Pulmonary artery endothelial cell (primary cell): ENCODE measurements at places on chromosomes 3 and 15.

DNA sequence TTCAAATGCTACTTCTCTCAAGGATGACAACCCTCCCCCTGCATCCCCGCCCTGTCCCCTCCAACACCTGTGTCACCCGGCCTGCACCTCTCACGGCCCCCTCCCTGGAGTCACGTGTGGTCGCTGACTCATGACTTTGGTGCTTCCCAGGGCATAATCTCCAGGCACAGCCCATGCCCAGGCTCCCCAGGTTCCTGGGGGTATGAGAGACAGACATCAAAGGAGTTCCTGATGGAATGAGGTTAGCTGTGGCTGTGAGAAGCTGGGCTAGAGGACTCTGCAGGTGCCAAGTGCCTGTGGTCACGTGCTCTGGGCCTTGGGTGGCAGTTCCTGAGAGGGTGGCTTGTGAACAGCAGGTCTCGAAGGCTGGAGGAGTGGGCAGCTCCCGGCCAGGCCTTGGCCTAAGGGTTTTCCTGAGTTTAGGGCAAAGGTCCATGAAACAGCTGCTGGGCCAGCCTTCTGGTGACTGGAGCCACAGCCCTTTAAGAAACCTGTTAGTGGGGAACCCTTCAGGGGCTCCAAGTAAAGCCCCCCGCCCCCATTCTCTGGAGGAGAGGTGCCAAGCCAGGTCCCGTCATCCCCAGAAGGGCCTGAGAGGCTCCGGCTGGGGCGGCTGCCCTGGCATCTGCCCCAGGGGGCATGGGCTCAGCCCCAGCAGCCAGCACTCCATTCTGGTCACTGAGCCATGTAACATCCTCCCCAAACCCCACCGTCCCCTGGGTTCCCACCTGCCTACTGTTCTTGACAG, 230.0 kb downstream of the XXYLT1 start:
- DNase-seq, result no peak

- DNase-seq, result no peak
Measured at GRCh38 chr3:4595710-4596113, 102.6 kb downstream of the ITPR1 start.

GRCh38 chr3:88031642-88032077, 27.1 kb downstream of the CGGBP1 start:
- peak; percentile 10 for DNase-seq

DNA sequence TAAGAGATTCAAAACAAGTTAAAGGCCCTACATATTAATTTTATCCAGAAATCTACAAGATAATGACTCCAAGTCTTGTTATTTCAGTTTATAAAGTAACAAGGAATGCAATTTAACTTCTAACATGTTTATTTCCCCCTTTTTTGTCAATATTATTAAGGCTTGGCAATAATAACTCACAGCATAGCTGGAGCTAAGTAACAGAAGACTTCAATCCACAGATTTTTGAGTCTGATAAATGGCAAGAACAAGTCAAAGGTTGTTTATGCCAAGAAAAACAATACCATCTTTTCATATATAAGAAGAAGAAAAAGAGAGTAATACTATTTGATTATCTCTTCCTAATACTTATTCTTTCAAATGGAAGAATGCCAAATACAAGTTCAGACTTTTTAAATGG, 631.0 kb upstream of the CCDC54 start:
- DNase-seq, result no peak

DNA sequence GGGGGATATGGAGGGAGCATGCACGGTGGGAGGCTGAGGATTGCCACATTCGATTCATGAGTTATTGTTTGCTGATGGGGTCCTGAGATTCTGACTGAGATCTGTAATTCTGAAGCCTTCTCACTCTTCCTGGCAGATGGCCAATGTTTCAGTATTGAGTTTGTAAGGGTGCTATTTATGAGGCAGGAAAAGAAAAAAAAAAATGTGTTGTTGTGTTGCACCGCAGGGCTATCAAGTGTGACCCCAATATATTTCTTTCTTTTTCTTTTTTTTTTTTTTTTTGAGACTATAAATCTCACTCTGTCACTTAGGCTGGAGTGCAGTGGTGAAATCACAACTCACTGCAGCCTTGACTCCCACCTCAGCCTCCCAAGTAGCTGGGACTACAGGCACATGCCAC, 3.2 kb upstream of the SENP2 start:
- DNase-seq, result no peak

GRCh38 chr3:9021271-9022009, 58.2 kb upstream of the RAD18 start:
- DNase-seq, result no peak

GRCh38 chr15:101203029-101203573, 48.7 kb downstream of the CHSY1 start:
- DNase-seq, result no peak

- peak; percentile 47 for DNase-seq
Measured at GRCh38 chr15:43826508-43827341, at the start of gene WDR76. Gene WDR76, plus strand, starts transcription at chr15:43827002. Its CDS starts 31 bp downstream, at chr15:43827033.

DNA sequence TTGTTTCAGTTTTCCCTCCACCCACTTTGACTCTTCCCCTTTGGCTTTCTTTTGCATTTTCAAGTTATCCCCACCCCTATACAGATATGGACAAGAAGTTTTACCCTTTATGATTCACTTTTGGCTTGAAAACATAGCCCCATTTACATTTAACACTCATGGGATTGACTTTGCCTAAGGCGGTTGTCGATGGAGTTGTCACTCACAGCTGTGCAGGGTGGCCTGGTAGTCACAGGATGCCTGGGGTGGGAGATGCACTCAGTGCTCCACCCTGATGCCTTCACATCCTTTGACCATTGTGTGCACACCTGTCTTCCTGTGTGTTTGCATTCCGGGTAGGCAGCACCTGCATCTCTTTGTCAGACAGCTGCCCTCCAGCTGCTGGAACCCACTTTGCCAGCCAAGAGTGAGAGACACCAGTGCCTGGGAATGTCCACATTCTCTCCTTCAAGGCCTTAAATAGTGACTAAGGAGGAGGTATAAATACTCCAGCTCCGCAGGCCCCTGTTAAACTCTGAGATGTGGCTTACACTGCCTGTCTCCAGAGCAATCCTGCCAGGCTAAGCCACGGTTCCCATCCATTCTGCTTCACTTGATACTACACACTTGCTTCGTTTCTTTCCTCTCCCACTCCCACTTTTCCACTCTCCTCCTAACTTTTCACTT, 191.5 kb upstream of the SLC24A5 start:
- DNase-seq, result no peak

GRCh38 chr3:59425942-59426341, 376.1 kb upstream of the CFAP20DC start:
- no peak for DNase-seq

DNA sequence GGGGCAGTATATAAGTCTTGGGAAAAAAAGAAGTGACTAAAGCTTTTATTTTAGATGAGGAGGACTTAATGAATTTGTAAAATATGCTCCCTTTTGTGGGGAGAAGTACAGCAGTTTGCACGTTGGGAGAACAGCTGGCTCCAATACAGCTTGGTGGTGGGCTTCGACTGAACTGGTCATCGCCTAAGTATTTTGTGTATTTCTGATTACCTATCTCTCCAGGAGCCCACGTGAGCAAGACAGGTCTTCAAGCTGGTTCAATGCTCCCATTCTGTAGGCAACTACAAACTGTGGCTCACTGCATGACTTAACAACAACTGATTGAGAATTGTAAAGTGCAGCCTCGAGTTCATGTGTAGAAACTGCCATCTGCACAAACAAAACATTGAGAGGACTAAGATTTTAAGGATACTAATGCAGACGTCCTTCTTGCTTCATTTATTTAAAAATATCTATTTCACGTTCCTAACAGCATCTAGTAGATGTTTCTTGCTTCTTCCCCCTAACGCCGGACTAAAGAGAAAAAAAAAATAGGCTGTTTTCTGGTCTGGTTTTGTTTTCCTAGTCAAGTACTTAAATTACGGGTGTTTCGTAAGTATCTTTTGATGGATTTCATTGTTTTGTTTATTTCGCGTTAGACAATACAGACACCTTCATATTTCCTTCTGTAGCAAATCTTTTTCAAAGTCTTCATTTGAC, 1.4 kb upstream of the GREM1 start:
- no peak for DNase-seq

DNA sequence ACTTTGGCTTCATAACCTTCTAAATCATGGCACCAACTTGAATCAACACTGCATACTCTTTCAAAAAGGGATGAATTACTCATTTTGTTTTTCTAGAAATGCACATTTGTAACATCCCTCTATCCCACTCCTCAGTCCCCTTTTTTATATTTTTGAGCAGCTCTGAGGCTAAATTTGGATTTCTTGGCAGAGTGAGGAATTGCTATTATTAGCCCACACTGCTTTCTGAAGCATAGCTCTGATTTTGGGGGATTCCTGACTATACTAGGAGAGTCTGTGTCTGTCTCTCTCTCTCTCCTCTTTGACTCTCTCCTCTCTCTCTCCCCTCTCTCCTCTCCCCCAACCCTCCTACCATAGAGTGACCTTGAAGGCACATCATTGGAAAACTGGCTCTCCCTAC, 76.6 kb downstream of the RBPMS2 start:
- DNase-seq, result no peak

GRCh38 chr15:93649691-93650235, 560.8 kb upstream of the RGMA start:
- no peak for DNase-seq

GRCh38 chr3:159252772-159253384, 451.0 kb downstream of the MFSD1 start:
- peak; percentile 39 for DNase-seq

DNA sequence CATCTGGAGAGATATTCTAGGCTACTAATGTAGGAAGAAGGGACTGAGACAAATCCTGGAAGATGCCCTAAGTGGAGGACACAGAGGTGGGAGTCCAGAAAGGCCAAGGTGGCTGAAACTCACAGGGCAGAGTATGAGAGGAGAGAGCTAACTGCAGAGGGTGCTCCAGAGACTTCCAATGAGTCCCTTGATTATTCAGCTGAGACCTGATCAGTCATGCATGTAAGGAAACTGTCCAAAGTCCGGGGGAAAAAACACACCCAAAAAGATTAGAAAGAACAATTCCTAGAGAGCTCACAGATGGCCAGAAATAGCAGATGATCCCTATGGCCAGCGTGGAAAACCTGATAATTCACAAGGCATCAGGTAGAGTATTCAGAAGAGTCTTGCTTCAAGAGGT, 18.7 kb upstream of the FOXP1 start:
- DNase-seq, result no peak

- DNase-seq, result no peak
Measured at GRCh38 chr15:77342807-77343206, 77.1 kb downstream of the PEAK1 start.

- no peak for DNase-seq
Measured at GRCh38 chr3:168807448-168807847, 711.7 kb upstream of the GOLIM4 start.

DNA sequence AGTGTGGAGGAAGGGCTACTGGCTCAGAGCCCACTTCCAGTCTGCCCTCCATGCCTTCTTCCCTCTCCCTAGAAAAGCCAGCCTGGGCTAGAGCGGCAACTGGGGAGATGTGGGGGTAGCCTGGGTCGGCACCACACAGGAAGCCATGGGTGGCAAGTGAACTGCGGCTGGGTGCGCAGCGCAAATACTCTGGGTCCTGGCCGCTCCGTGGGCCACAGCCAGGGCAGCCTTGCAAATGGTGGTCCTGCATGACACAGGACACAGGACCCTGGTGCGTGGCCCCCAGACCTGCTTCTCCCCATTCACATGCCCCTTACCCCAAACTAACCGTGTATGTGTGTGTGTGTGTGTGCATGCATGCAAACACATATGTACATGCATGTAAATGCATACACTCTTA, 25.7 kb downstream of the PRKCD start:
- no peak for DNase-seq

GRCh38 chr3:12662593-12663400, 1.1 kb downstream of the RAF1 start:
- DNase-seq, result no peak

DNA sequence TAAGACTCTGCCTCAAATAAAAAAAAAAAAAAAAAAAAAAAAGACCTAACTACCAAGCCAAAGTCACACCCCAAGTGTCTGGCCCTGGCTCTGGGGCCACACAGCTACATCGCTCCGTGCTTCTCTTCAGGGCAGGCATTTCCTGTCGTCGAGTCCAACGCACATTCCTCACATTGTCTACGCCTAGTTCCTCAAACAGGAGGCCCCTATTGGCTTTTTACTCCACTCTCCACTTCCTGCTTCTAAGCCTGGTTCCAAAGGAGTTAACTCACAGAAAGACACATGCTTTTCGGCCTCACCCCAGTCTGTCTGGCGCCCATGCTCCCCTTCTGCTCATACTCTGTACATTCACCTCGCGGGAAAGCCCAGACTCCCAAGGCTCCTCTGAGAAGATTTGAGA, 28.8 kb downstream of the KNG1 start:
- DNase-seq, result peak; percentile 60

DNA sequence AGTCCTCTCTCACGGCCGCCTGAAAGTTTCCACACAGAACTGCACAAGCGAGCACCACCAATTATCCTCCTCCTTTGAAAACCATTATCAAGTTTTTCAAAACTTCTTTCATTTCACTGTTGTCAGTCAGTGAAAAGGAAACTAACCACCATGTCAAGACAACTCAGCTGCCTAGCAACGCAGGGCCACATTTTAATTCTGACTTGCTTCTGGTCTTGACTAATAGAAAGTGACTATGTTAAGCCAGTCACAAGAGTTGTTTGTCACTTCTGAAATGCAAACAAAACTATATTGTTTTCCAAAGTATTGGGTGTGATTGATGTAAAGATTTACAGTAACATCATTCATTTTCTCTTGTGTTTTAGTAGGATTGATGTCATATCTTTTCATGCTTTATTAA, 612.8 kb upstream of the AGTR1 start:
- DNase-seq, result no peak

GRCh38 chr15:37574985-37575384, 359.5 kb upstream of the TMCO5A start:
- DNase-seq, result no peak

GRCh38 chr15:47720555-47720954, 3.2 kb downstream of the SEMA6D start:
- DNase-seq, result no peak

GRCh38 chr3:180926526-180926925, 14.1 kb downstream of the FXR1 start:
- no peak for DNase-seq

GRCh38 chr3:130732501-130732900, 14.1 kb downstream of the PIK3R4 start:
- DNase-seq, result no peak

DNA sequence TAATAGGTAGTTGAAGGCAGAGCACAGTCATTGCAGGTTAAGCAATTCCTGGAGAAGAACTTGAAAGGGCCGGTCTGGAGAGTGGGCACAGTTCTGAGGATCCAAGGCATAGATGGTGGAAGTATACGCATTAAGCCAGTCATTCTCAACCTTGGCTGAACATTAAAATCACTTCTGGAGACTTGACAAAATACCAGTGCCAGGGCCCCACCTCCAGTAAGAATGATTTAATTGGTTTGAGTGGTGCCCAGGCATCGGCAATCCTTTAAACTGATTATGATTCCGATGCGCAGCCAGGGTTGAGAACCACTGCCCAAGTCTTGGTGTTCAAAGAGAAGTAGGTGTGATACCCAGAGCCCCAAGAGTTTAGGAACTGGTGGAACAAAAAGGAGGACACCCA, 6.9 kb upstream of the HOMER2 start:
- DNase-seq, result no peak
